ENCODE measurements at places on chromosomes 12 and 14.

DNA sequence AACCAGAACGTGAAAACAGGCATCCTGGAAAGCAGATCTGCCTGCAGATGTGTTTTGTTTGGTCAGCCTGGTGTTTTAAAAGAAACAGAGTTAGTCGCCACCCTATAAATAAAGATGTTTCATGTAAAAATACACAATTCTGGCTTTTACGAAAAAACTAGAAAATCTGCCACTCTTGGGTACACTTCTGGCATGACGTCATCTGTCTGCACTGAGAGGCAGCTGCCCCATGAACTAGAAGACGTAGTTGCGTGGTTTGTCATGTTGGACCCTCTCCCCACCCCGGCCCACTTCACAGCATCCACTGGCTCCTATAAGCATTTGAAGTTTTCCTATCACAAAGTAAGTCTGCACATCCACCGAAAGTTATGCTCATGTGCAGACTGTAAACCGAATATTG is 392.5 kb downstream of the GLT1D1 start:
- DNase-seq = no peak

- DNase-seq = no peak
These were observed 84.2 kb downstream of the SCARB1 start for GRCh38 chr12:124779161-124780141.

DNA sequence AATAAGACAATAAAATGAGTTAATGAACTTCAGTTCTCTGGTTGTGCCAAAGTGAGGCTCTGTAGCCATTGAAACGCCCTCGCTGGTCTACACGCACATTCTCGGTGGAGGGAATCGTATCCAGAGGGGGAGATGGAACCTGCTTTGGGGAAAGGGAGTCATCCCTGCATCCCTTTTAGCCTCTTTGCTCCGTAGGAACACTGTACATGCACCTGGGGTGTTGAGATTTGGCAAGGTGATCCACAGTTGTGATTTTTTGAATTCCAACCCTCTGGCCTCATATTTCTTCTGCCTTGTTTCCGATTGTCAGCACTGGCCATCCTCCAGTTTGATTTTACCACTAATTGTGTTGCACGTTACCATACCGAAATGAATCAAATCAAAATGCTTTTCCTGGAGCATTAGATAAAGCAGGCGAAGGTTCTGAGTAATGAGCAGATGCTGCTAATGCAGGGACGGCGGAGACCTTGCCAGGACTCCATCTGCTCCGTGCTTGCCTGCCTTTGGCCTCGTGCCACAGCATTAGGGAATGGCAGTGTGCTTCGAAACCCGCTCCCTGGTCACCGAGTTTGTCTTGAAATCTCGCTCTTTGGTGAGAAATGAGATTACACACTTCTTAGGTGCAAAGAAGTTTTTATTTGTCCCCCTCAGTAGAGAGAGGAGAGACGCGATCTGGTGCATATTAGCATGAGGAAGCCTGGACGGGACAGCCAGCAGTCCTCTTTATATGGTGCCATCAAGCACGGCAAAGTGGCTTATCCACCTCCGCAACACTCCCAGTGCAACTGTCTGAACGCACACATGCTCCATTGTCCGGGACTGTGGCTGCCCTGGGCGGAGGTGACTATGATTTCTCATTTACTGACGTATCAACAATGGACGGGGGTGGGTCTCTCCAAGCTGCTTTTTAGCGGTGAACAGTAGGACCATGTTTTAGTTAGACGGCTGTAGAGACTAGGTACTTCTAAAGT is 59.1 kb downstream of the FBXW8 start:
- DNase-seq = no peak

- DNase-seq = no peak
These were observed 280.6 kb upstream of the SFSWAP start for GRCh38 chr12:131430158-131430742.

GRCh38 chr14:74612350-74613021 is 449 bp upstream of the LTBP2 start:
- DNase-seq = peak; percentile 68

- peak; percentile 50 for DNase-seq
These were observed 91.8 kb downstream of the EML1 start for GRCh38 chr14:99884834-99885648.

GRCh38 chr12:26156201-26156871 is 31.5 kb upstream of the BHLHE41 start:
- DNase-seq = no peak

DNA sequence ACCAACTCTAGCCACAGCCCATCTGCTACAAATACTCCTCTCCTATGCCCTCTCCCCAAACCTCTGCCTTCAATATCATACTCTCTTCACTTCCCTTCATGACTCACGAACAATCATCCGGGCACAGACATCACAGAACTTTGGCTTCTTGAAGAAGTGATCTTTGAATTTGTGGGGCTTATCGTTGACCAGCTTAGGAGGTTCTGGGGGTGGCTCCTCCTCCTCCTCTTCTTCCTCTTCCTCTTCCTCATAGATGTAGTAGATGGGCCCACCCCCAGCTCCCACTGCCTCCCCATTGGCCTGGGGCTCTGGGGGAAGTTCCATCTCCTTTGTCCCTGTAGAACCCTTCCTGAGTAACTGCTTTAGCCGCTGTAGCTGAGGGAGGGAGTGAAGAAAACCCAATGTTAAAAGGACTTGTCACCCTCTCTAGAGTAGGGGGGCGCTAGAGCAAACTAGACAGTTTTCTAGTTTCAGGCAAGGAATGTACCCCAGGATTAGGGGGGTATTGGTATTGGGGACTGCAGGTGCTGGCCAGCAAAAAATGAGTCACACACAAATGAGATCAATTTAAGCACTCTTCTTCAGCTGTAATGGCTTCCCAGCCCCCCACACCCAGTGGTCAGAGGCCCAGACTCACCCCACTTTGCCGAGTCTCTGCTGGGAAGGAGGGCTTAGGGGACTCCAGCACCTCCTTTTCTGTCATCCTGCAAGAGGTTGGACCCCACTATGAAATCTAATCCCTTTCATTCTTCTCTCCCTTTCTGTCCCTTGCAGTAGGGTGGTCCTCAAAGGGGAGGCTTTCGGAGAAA is 1.8 kb downstream of the STAC3 start:
- DNase-seq = no peak

GRCh38 chr12:92183575-92183974 is 37.9 kb upstream of the BTG1 start:
- DNase-seq = no peak

DNA sequence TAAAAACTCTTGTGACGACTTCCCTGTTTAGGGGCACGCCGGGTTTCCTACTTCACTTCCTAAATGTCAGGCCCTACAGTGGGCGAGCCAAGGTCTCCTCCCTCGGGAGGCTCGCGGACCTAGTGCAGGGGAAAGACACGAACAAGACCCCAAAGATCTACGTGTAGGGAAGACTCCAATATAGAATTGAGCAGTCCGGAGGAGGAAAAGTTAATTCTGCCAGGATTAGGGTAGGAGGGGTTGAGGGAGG is 564 bp downstream of the ATXN3 start:
- peak; percentile 6 for DNase-seq

DNA sequence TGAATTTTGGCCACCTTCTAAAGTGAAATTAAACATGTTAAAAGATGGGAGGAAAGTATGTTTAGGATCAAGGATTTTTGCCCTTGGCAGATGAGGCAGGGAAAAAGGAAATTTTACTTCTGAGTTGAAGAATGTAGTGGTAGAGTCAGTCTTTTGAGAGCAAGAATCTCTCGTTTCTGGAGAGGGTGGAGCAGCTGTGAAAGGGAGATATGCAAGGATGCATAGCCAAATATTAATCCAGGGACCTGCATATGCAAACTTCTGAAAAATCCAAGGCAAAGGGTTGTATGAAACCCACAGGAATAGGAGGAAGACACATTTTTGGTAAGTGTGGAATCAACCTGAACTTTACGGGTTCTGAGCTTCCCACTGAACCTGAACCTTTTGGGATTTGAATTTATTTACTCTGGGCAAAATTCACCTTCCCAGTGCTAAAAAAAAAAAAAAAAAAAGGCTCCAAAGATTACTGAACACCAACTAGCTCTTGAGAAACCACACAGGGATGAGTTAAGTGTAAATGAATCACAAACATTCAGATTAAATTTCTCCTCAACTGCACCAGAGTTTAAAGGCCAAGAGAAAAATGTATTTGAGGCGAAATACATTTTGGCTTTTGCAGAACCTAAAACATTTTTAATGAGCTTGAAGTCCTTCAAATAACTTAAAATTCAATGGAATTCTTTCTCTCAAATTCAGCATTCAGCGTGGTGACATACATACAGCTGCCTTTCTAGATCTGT is 187.1 kb upstream of the CDKN3 start:
- DNase-seq = no peak

DNA sequence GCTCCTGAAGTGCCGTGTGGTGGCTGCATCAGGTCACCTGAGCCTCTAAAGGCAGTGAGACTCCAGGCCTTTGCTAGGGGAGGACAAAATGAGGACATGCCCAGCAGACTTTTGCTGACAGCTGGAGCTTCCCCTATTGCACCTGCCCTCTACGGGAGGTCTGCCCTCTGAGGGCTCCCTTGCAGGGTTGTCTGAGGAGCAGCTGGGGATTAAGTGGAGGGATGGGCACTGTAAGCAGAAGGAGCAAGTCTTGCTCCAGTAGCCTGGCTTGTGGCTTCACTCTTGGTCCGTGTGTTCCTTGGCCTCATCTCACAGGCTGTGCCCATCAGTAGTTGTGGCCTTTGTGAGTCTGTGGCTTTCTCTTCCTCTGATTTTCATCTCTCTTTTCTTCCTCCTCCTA is 66.9 kb upstream of the NRXN3 start:
- DNase-seq = no peak

- no peak for DNase-seq
These were observed 286.3 kb downstream of the RPAP3 start for GRCh38 chr12:47419497-47419896.

- no peak for DNase-seq
These were observed 769.8 kb downstream of the C12orf50 start for GRCh38 chr12:87259391-87259790.

DNA sequence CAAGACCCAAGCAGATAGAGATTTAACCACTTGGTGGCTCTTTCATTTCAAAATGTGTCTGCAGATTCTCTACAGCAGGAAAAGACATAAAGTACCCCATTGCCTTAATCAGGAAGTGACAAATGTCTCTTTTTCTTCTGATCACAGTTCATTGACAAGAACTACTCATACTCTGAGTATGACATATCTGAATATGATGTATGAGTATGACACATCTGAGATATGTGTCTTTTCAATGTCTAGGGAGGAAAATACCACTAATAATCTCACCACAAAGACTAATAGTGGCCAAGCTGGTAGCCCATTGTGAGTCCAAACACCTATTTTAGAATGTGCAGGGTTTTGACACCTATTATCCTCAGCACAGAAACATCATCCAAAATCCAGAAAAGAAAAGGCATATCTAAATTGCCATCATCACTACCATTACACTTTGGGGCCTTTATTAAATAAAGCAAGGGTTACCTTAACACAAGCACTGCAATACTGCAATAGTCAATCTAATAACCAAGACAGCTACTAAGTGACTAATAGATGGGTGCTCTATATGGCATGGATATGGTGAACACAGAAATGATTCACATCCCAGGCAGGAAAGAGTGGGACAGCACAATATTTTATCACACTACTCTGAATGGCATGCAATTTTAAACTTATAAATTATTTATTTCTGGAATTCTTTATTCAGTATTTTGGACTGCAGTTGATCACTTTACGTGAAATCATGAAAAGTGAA is 243.7 kb upstream of the FAR2 start:
- no peak for DNase-seq

DNA sequence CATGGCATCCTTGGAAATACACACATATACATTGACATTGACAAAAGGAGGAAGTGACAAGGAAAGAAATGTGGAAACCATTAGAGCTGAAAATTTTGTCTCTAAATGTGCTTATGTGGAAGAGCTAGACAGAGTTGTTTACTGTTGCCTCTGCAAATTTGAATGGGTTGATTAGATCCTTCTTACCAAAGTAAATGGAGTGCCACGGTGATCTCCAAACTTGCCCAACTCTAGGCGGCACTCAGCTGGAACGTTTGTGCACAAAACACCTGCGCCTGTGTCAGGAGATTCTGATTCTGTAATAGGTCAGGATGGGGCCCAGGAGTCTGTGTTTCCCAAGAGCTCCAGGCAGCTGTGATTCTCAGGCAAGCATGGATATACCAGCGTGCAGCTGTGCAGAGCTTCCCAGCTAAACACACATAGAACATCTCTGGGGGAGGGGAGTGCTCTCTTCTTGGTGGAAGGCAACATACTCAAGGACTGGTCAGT is 77.8 kb upstream of the BDKRB2 start:
- DNase-seq = no peak

GRCh38 chr12:123013185-123014095 is 33.0 kb downstream of the ARL6IP4 start:
- no peak for DNase-seq

DNA sequence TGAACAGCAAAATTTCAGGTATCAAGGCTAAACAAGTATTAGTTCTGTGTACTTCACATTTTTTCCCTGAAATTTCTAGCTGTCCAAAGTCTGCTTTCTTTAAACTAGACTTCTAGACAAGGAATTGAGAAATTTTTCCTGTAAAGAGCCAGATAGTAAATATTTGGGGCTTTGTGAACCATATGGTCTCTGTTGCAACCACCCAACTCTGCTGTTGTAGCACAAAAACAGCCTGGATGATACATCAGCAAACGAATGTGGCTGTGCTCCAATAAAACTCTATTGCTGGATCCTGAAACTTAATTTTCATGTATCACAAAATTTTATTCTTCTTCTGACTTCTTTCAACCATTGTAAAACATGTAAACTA is 96.0 kb upstream of the SLC38A4 start:
- no peak for DNase-seq

DNA sequence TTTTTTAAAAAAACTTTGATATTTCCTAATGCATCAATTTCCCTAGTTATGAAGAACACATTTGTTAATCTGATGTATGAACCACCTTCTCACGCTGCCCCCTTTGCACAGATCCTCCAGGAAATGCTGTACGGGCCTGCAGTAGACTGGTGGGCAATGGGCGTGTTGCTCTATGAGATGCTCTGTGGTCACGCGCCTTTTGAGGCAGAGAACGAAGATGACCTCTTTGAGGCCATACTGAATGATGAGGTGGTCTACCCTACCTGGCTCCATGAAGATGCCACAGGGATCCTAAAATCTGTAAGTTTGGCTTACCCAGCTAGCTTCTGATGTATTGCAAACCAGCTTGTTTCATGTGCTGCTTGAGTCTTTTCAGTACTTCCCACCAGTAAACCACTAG is 165.0 kb upstream of the HIF1A start:
- no peak for DNase-seq

DNA sequence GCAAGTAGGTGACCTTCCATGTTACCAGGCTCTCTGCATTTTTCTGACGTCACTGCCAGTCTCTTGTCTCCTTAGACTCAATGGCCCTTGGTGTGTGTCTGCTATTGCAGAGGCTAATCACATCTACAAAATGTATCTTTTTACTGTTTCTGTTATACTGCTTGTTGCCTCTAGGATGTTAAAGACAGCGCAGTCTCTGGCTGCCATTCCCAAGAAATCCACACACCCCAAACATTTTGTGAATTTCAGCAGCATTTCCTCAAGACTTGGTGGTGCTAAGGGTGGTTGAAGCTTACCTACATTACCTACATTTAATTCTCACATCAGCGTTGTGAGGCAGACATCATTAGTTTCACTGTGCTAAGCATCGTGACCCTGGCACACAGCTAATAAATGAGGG is 87.2 kb downstream of the C12orf75 start:
- DNase-seq = no peak

Data from stimulated activated CD4-positive, alpha-beta T cell treated with anti-CD3 and anti-CD28 coated beads, Interleukin-12 subunit alpha, Interleukin-12 subunit beta, amount 100 ng/mL, for 48 hours (primary cell).